ENCODE measurements at places on chromosomes 1 and 21. TPM values are rescaled to one million over a fixed set of nuclear protein-coding genes. Genes with fewer than 3 reads are reported as not detected.

The TNFAIP8L2 gene
- 12.9 TPM for total RNA-seq

The CERS2 gene
- total RNA-seq, result 142 TPM

The HNRNPU gene
- total RNA-seq, result 375 TPM

The TDRD5 gene
- 0.44 TPM for total RNA-seq

The DTL gene
- not detected for total RNA-seq

The TNFRSF8 gene
- 1.8 TPM for total RNA-seq

The MROH9 gene
- total RNA-seq, result not detected

The CD53 gene
- total RNA-seq, result 24.0 TPM

The PODN gene
- 798 TPM for total RNA-seq

The CASZ1 gene
- total RNA-seq, result 1.7 TPM

The CTSE gene
- total RNA-seq, result not detected

DNA sequence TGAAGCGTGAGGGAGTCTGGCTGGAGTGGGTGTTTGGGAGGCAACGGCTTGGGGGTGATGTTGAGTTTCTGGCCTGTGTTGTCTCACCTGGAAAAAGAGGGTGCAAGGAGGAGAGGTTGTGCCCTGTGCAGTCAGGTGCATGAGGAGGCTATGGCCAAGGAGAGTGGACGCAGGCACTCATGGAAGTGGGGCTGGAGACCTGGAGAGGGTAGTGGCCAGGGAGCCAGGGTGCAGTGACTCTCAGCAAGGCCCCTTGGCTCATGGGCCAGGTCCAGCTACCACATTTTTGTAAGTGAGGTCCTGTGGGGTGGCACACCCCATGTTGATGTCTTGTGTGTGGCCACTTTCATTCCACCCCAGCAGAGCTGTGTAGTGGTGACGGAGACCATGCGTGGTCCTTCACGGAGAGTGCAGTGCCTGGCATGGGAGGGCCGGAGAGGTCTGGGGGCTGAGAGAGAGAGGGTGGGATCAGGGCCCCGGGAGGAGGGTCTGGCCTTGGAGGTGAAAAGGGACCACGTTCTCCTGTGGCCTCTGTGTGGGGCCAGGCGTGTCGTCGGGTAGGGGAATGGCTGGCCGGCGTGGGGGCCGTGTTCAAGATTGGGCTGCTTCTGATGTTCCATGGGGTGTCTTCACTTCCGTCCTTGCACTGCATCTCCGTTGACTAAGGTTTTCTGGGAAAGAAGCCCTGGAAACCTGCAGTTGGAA, 6.1 kb downstream of the SNAP47 start:
- H3K4me3 ChIP-seq, result no peak overlapping the region
- no peak overlapping the region for H3K27ac ChIP-seq
- no peaks in the 10 kb centered on the region for H3K27me3 ChIP-seq
- no peak for DNase-seq

DNA sequence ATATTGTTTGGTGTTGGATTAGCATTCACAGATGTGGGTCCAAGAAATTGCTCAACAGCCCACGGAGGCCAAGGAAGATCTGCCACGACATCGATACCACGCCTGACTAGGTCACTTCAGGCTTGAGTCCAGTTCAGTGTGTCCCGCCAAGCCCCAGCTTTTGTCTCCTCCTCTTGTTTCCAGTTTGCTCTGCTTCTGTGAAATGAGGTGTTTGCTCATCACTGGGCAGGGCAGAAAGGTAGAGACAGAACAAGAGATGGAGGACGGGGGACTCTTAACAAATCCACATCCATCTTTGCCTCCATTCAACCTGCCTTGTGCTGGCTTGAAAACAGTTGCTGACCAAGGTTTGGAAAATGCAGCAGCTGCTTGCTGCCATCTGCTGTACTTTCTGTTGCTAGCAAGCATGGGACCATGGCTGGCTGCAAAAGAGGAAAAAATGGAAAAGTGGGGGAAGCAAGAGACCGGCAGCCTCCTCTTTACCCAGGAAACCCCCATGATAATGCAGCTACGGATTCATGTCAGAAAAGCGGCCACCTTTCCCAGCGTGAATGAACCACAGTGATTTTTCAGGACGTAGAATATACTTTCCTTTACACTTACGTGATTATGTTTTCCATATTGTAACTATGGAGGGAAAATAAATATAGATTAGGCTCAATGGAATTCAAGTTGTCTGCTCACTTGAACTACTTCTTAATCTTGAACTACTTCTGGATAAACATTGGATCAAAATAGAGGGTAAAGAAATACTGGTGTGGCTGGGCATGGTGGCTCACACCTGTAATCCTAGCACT, 80.2 kb upstream of the GREM2 start:
- peak; percentile 48 for DNase-seq
- H3K27ac ChIP-seq, result no peak overlapping the region
- H3K36me3 ChIP-seq, result no peaks in the 10 kb centered on the region
- H3K4me1 ChIP-seq, result no peaks in the 10 kb centered on the region
- H3K4me3 ChIP-seq, result no peak overlapping the region

- H3K4me3 ChIP-seq, result no peak overlapping the region
- DNase-seq, result no peak
- H3K27me3 ChIP-seq, result no peaks in the 10 kb centered on the region
- no peaks in the 10 kb centered on the region for H3K36me3 ChIP-seq
- H3K4me1 ChIP-seq, result no peaks in the 10 kb centered on the region
Observed at GRCh38 chr1:84883286-84883685, 9.7 kb downstream of the LPAR3 start.

GRCh38 chr1:229973297-229973612, 93.8 kb upstream of the GALNT2 start:
- H3K27ac ChIP-seq, result no peak overlapping the region
- no peak for DNase-seq
- no peaks in the 10 kb centered on the region for H3K27me3 ChIP-seq
- no peaks in the 10 kb centered on the region for H3K36me3 ChIP-seq

- peaks cover 21% of the 10 kb centered on the region for H3K27me3 ChIP-seq
- no peak for DNase-seq
Observed at GRCh38 chr1:17120962-17121837, 1.9 kb upstream of the PADI2 start.

GRCh38 chr1:95506736-95507414, 272.9 kb downstream of the RWDD3 start:
- H3K27me3 ChIP-seq, result no peaks in the 10 kb centered on the region
- H3K36me3 ChIP-seq, result no peaks in the 10 kb centered on the region
- no peaks in the 10 kb centered on the region for H3K4me1 ChIP-seq
- no peak overlapping the region for H3K27ac ChIP-seq

- H3K36me3 ChIP-seq, result no peaks in the 10 kb centered on the region
- no peaks in the 10 kb centered on the region for H3K4me1 ChIP-seq
- H3K27me3 ChIP-seq, result no peaks in the 10 kb centered on the region
- DNase-seq, result no peak
- H3K27ac ChIP-seq, result no peak overlapping the region
Observed at GRCh38 chr21:44425307-44425894, 29.9 kb upstream of the LRRC3 start.

GRCh38 chr1:234408757-234409156, 35.5 kb downstream of the COA6 start:
- H3K4me1 ChIP-seq, result no peaks in the 10 kb centered on the region
- H3K27me3 ChIP-seq, result no peaks in the 10 kb centered on the region
- H3K36me3 ChIP-seq, result no peaks in the 10 kb centered on the region
- no peak overlapping the region for H3K27ac ChIP-seq
- no peak overlapping the region for H3K4me3 ChIP-seq
- DNase-seq, result no peak

- no peaks in the 10 kb centered on the region for H3K4me1 ChIP-seq
- H3K27ac ChIP-seq, result no peak overlapping the region
- DNase-seq, result no peak
Observed at GRCh38 chr21:26739189-26739588, 106.0 kb downstream of the ADAMTS1 start.

DNA sequence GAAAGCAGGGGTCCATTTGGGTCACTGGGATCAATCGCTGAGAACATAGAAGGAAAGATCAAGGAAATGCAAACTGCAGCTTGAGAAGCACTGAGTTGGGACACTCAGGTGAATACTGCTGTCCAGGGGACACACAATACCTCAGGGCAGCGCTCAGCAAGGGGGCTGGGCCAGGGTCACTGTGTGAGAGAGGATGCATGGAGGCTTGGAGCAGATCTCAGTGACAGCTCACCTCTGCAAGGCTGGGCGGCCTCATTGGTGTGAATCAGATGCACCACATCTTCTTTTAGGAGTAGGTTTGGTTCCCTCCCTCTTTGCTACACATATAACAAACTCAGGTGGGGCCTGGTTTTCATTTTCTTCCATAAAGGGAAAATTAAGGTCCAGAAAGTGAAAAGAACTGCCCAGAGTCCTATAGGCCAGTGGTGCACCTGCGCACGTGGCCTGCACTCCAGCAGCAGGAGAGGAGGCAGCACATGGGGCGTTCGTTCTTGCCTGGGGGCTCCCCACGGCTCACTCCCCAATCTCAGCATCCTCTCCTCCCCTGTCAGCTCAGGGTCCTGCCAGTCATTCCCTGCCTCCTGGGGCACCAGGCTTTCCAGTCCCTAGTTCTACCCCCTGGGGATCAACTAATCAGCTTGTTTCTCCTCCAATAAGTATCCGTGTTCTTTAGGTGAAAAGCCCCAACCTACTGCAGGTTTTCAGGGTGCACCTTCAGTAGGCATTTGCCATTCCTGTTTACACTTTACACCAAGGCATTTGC, 1.5 kb downstream of the A3GALT2 start:
- H3K27ac ChIP-seq, result no peak overlapping the region
- DNase-seq, result no peak
- H3K4me1 ChIP-seq, result no peaks in the 10 kb centered on the region
- no peak overlapping the region for H3K4me3 ChIP-seq

DNA sequence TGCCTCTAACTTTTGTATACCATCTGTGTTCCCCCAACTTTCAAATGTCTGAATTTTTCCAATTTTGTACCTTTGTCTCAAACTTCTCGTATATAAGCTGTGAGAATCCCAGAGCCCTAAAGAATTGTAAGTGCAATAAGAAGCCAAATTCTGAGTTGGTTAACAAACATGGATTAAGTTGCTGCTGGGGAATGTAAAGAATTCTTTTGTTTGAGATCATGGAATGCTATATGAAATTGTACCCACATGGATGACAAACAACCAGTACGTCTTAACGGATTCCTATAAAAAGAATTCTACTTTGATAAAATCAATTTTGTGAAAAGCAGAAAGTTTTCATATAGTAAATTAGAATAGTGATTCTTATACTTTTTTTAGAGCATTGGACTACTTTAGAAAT, 72.4 kb upstream of the CYP2J2 start:
- DNase-seq, result no peak
- no peak overlapping the region for H3K4me3 ChIP-seq
- no peaks in the 10 kb centered on the region for H3K4me1 ChIP-seq
- H3K36me3 ChIP-seq, result no peaks in the 10 kb centered on the region
- H3K27me3 ChIP-seq, result no peaks in the 10 kb centered on the region

GRCh38 chr1:231106347-231106746, 55.5 kb upstream of the TRIM67 start:
- H3K4me3 ChIP-seq, result no peak overlapping the region
- DNase-seq, result no peak
- no peaks in the 10 kb centered on the region for H3K4me1 ChIP-seq
- H3K36me3 ChIP-seq, result no peaks in the 10 kb centered on the region

- H3K27me3 ChIP-seq, result no peaks in the 10 kb centered on the region
- no peak overlapping the region for H3K27ac ChIP-seq
- no peaks in the 10 kb centered on the region for H3K4me1 ChIP-seq
- H3K4me3 ChIP-seq, result no peak overlapping the region
- no peak for DNase-seq
Observed at GRCh38 chr21:41712201-41712600, 54.7 kb downstream of the RIPK4 start.

DNA sequence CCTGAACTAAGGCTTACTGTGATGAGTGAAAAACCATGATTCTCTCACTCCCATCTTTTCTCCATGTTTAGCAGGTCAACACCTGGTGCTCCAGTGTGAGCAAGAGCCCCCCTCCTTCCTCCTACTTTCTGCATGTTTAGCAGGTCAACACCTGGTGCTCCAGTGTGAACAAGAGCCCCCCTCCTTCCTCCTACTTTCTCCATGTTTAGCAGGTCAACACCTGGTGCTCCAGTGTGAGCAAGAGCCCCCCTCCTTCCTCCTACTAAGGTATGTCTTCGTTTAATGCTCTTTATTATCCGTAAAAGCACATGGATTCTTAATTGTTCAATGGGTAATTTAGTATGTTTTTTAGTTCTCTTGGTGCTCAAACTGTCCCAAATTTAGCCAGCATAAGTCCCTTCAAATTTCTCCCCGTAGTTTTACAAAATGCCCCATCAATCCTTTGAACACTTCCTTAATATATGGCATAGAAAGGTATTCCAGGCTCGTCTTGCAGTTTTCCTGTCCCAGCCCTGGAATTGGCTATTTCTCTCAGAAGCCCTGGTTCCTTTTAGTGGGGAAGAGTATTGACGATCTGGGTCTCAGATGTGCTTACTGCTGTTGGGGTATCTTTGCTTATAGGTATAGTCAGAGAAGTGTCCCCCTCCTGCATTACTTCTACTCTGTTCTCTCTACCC, 760.8 kb upstream of the TPTE start:
- no peak for DNase-seq
- H3K36me3 ChIP-seq, result no peaks in the 10 kb centered on the region
- H3K27ac ChIP-seq, result no peak overlapping the region
- H3K4me3 ChIP-seq, result no peak overlapping the region
- H3K4me1 ChIP-seq, result no peaks in the 10 kb centered on the region

- H3K4me3 ChIP-seq, result peak overlapping the region; percentile 13
- H3K27ac ChIP-seq, result no peak overlapping the region
- no peaks in the 10 kb centered on the region for H3K36me3 ChIP-seq
- DNase-seq, result peak; percentile 24
- peaks cover 5% of the 10 kb centered on the region for H3K4me1 ChIP-seq
- H3K27me3 ChIP-seq, result no peaks in the 10 kb centered on the region
Observed at GRCh38 chr1:40818264-40818961, 34.8 kb downstream of the KCNQ4 start.

DNA sequence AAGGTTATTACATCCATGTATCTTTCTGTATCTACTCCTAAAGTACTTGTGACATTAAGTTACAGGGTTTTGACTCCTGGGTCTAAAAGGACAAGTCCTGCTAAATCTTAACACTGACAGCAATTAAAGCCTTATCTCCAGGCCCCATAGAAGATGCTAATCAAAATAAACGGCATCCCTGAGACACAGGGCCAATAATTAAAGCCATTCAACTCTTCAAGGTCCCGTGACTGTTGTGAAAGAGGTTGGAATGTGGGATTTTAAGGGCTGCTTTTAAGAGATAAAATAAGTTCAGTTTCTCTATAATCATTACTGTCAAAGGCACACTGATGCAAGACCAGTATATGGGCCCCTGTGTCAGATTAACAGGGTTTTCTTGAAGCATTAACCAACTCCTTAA, 8.3 kb downstream of the DNAI4 start:
- H3K27me3 ChIP-seq, result no peaks in the 10 kb centered on the region
- H3K4me1 ChIP-seq, result no peaks in the 10 kb centered on the region
- no peak for DNase-seq

- peak overlapping the region; percentile 68 for H3K27ac ChIP-seq
- DNase-seq, result no peak
Observed at GRCh38 chr1:19476450-19477190, 8.7 kb downstream of the CAPZB start.
